ENCODE measurements at places on chromosomes 16 and 17. TPM values are rescaled to one million over a fixed set of nuclear protein-coding genes. Genes with fewer than 3 reads are reported as not detected.

GRCh38 chr17:41784207-41784744 lies 2.2 kb downstream of the JUP start:
- peaks cover 55% of the 10 kb centered on the region for H3K27me3 ChIP-seq
- H3K4me3 ChIP-seq: no peak overlapping the region
- DNase-seq: no peak

DNA sequence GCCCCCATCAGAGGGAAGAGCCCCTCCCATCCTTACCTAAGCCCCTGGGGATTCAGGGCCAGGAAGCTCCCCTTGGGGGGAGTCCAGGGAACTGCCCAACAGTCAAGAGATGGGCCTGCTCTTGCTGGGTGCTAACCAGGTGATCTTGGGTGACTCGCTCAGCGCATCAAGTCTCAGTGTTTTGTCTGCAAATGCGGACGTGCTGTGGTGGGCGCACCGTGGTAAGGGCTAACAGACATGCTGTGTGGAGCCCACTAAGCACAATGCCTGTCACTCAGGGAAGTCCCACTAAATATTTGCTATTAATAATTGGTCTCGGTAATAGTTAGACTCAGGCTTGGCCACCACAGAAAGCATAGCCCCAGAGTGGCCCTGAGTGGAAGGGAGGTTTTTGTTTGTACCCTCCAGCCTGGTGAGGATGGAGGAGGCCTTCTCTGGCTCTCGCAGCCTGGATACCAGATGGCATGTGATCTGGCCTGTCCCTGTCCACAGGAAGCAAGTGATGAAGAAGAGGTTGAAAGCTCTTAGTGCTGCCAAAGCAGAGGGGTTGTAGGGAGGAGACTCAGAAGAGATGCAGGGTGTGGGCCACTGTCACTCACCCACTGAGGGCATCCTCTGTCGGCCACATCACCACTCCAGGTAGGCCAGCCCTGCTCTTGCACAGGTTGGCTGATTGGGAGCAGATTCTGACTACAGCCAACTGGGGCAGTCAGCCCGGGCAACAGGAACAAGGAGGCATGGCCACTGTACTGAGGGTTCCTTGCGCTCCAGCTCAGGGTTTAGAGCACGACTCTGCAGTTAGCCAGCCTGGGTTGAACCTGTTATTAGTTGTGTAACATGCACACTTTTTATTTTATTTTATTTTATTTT lies 69.8 kb upstream of the KSR1 start:
- H3K4me3 ChIP-seq: no peak overlapping the region
- H3K27ac ChIP-seq: no peak overlapping the region
- H3K27me3 ChIP-seq: peaks cover 14% of the 10 kb centered on the region
- no peaks in the 10 kb centered on the region for H3K36me3 ChIP-seq
- H3K4me1 ChIP-seq: peaks cover 25% of the 10 kb centered on the region

BFAR gene
- 65.0 TPM for total RNA-seq

FBF1 gene
- total RNA-seq: 36.7 TPM

UMOD gene
- total RNA-seq: not detected

ABAT gene
- 4.0 TPM for total RNA-seq

EVPL gene
- total RNA-seq: 0.03 TPM

Measured in activated CD8-positive, alpha-beta memory T cell treated with anti-CD3 and anti-CD28 coated beads, Interleukin-2, amount 10 ng/mL, durations not matched to agents 7 days and 5 days (primary cell).